ENCODE measurements at places on chromosomes 16 and 17.

- DNase-seq, result no peak
Measured at GRCh38 chr17:20172376-20172775, 163.2 kb downstream of the SPECC1 start.

GRCh38 chr16:4696905-4697847, 3.8 kb downstream of the NUDT16L1 start:
- no peak for DNase-seq

DNA sequence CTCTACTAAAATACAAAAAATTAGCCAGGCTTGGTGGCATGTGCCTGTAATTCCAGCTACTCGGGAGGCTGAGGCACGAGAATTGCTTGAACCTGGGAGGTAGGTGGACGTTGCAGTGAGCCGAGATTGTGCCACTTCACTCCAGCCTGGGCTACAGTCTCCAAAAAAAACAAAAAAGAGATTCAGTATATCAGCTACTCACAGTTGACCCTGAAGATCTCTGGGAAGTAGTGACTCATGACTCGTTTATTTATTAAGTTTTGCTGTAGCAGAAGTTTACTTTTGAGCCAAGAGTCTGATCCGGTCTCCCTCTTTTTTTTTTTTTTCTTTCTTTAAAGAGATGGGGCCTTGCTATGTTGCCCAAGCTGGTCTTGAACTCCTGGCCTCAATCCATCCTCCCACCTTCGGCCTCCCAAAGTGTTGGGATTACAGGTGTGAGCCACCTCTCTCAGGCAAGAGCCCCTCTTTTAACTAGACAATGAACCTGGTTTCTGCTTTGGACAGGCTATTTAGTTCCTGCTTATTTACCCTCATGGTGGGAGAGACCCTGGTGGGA, 4.4 kb downstream of the MVP start:
- DNase-seq, result no peak

- DNase-seq, result peak; percentile 11
Measured at GRCh38 chr16:57284209-57284951, at the start of gene PLLP. PLLP (minus strand) TSS chr16:57284672; CDS start chr16:57284540, 132 bp downstream.

Measured in activated CD4-positive, alpha-beta T cell treated with anti-CD3 and anti-CD28 coated beads, Interleukin-2, amount 50 U/mL, for 24 hours (primary cell).